ENCODE measurements at places on chromosomes 12 and 14. TPM values are rescaled to one million over a fixed set of nuclear protein-coding genes. Genes with fewer than 3 reads are reported as not detected.

The RFLNA gene
- total RNA-seq: 2.0 TPM

The KIF26A gene
- 2.0 TPM for total RNA-seq

The MMP17 gene
- 12.1 TPM for total RNA-seq

The CAMKK2 gene
- total RNA-seq: 41.8 TPM

GRCh38 chr12:19644571-19644970 lies 205.3 kb downstream of the AEBP2 start:
- no peak for DNase-seq

DNA sequence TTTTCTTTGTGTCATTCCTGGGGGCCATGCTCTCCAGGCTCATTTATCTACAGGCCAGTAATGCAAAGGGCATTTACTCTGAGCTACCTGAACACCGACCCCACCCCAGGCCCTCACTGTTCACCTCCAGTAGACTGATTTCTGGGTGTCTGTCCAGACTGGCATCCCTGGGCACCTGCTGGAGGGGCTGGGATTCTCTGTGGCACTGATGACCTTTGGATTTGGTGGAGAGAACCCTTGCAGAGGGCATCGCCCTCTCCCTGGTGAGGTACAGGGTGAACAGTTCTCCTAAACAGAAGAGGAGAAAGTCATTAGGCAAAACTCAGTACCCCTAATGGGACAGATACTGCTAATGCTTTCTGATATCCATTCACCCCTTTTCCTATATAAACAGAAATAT lies 27.1 kb upstream of the RIMBP2 start:
- no peak for DNase-seq

- no peak for DNase-seq
Measured at GRCh38 chr14:79916892-79917291, 294.4 kb downstream of the DIO2 start.

- no peak for DNase-seq
Measured at GRCh38 chr14:104428860-104429259, 150.7 kb upstream of the C14orf180 start.

GRCh38 chr14:23538050-23538718 lies 13.4 kb downstream of the ZFHX2 start:
- no peak for DNase-seq

DNA sequence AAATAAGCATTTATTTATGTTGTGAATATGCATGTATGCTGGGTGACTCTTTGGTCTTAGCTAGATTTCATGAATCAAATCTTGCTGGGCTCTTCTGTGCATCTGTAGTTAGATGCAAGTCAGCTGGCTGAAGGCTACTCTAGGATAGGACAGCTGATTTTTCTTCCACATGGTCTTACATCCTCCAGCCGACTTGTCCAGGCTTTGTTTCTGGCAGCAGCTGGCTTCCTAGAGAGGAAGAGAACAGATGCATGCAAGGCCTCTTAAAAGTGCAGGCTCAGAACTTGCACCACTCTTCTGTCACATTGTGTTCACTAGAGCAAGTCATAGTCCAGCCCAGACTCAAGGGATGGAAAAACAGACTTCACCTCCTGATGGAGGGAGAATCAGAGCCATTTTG lies 435.4 kb upstream of the STXBP6 start:
- DNase-seq: no peak

- no peak for DNase-seq
Measured at GRCh38 chr12:6231359-6232268, 31.4 kb downstream of the CD9 start.

- DNase-seq: peak; percentile 28
Measured at GRCh38 chr14:32417956-32418552, 89.0 kb downstream of the AKAP6 start.

DNA sequence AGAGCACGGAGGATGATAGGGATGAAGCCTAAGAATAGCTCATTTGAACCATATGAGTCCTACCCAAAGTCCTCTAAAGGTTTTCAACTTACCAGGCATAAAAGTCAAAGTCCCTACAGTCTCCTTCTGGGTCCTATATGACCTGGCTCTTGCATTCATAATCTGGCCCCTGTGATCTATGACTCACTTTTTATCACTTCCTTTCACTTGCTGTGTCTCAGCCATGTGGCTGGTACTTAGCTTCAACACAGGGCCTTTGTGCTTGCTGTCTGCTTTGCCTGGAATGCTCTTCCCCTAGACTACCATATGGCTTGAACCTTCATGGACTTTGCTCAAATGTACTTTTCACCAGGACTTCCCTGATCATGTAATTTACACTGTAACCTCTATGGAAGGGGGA lies 137.6 kb upstream of the TMTC1 start:
- DNase-seq: no peak
